Activated T-helper 1 cell treated with anti-CD3 and anti-CD28 coated beads, Interleukin-12 subunit alpha, Interleukin-12 subunit beta, Interleukin-2, Interleukin-4 antibody, amounts not matched to agents 30 ng/mL and 10 ng/mL and 1 ng/mL, durations not matched to agents 14 hours and 24 hours and 36 hours (primary cell): ENCODE measurements at places on chromosomes 5 and 9. TPM values are rescaled to one million over a fixed set of nuclear protein-coding genes. Genes with fewer than 3 reads are reported as not detected.

DNA sequence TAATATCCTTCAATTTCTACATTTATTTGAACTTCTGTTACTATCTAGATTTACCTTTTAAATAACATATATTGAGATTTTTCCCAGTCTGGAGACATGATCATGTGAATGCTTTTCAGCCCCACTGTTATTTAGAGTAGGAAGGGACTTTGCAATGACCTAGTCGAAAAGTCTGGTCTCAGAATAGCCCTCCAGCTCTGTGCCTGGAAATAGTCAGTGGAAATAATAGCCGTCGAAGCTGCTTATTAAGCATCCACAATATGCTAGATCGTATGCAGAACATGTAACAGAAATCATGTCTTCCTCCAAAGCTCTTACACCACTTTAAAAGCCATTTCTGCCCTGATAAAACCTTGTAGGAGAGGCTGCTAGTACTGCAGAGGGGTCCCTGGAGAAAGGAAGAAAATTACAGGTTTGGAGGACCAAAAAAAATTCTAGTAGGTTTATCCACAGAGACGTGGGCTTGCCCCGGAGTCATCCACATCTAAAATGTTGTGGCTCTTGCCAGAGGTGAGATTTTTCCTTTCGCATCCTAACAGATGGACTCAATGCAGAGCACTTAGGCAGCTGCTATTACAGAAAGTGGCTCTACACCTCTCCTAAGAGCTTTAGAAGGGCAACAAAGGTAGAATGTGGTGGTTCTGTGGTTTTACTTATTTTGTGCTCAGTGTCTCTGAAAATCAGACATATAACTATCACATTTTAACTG lies 2.5 kb upstream of the FGF1 start:
- DNase-seq: no peak
- peaks cover 12% of the 10 kb centered on the region for H3K27me3 ChIP-seq
- H3K4me3 ChIP-seq: no peak overlapping the region
- H3K4me1 ChIP-seq: no peaks in the 10 kb centered on the region
- H3K27ac ChIP-seq: no peak overlapping the region

GRCh38 chr9:37967014-37967760 lies 63.3 kb upstream of the SLC25A51 start:
- peaks cover 13% of the 10 kb centered on the region for H3K4me1 ChIP-seq
- peaks cover 1% of the 10 kb centered on the region for H3K27me3 ChIP-seq
- no peak overlapping the region for H3K27ac ChIP-seq
- no peak for DNase-seq
- H3K36me3 ChIP-seq: no peaks in the 10 kb centered on the region
- no peak overlapping the region for H3K4me3 ChIP-seq

The UGCG gene
- 22.6 and 22.9 TPM in 2 replicates for total RNA-seq

The DMRT3 gene
- not detected in 2 replicates for total RNA-seq

The ZNF367 gene
- 21.8 and 22.0 TPM in 2 replicates for total RNA-seq

The CCDC180 gene
- 0.83 and 2.4 TPM in 2 replicates for total RNA-seq
